ENCODE measurements at places on chromosomes 3 and 15.

GRCh38 chr15:75163150-75163564 is 38.5 kb upstream of the C15orf39 start:
- no peak overlapping the region for H3K27ac ChIP-seq
- H3K4me1 ChIP-seq, result no peaks in the 10 kb centered on the region
- H3K4me3 ChIP-seq, result no peak overlapping the region
- no peaks in the 10 kb centered on the region for H3K27me3 ChIP-seq

DNA sequence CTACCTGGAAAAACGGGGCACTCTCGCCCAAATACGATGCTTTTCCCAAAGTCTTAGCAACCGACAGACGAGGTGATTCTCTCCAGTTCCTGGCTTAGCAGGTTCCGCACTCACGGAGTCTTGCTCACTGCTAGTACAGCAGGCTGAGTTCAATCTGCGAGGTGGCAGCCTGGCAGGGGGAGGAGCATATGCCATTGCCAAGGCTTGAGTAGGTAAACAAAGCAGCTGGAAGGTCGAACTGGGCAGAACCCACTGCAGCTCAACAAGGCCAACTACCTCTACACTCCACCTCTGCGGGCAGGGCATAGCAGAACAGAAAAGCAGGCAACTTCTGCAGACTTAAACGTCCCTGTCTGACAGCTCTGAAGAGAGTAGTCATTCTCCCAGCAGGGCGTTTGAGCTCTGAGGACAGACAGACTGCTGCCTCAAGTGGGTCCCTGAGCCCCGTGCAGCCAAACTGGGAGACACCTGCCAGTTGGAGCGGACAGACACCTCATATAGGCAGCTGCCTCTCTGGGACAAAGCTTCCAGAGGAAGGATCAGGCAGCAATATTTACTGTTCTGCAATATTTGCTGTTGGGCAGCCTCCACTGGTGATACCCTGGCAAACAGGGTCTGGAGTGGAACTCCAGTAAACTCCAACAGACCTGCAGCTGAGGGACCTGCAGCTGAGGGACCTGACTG is 73.4 kb upstream of the CADM2 start:
- no peak overlapping the region for H3K27ac ChIP-seq
- H3K27me3 ChIP-seq, result no peaks in the 10 kb centered on the region
- H3K4me3 ChIP-seq, result no peak overlapping the region
- no peaks in the 10 kb centered on the region for H3K4me1 ChIP-seq

- H3K27ac ChIP-seq, result no peak overlapping the region
- no peaks in the 10 kb centered on the region for H3K36me3 ChIP-seq
- peak; percentile 52 for DNase-seq
- H3K27me3 ChIP-seq, result no peaks in the 10 kb centered on the region
- H3K4me1 ChIP-seq, result no peaks in the 10 kb centered on the region
Measured at GRCh38 chr15:51887887-51888592, 58.6 kb downstream of the TMOD3 start.

- H3K36me3 ChIP-seq, result no peaks in the 10 kb centered on the region
- no peaks in the 10 kb centered on the region for H3K4me1 ChIP-seq
Measured at GRCh38 chr15:61731099-61731498, 329.1 kb downstream of the VPS13C start.

- peaks cover 6% of the 10 kb centered on the region for H3K27me3 ChIP-seq
- peak; percentile 82 for DNase-seq
- peaks cover 10% of the 10 kb centered on the region for H3K4me1 ChIP-seq
- no peaks in the 10 kb centered on the region for H3K36me3 ChIP-seq
Measured at GRCh38 chr15:34799149-34800101, 4.1 kb upstream of the ACTC1 start.

- DNase-seq, result no peak
- no peak overlapping the region for H3K27ac ChIP-seq
- no peaks in the 10 kb centered on the region for H3K36me3 ChIP-seq
- H3K4me3 ChIP-seq, result no peak overlapping the region
- H3K4me1 ChIP-seq, result no peaks in the 10 kb centered on the region
Measured at GRCh38 chr3:74651292-74651691, 36.8 kb upstream of the CNTN3 start.

- no peak overlapping the region for H3K27ac ChIP-seq
- DNase-seq, result no peak
- no peak overlapping the region for H3K4me3 ChIP-seq
- H3K27me3 ChIP-seq, result no peaks in the 10 kb centered on the region
- H3K4me1 ChIP-seq, result no peaks in the 10 kb centered on the region
- H3K36me3 ChIP-seq, result peaks cover 22% of the 10 kb centered on the region
Measured at GRCh38 chr15:39598186-39598850, 17.4 kb downstream of the THBS1 start.

DNA sequence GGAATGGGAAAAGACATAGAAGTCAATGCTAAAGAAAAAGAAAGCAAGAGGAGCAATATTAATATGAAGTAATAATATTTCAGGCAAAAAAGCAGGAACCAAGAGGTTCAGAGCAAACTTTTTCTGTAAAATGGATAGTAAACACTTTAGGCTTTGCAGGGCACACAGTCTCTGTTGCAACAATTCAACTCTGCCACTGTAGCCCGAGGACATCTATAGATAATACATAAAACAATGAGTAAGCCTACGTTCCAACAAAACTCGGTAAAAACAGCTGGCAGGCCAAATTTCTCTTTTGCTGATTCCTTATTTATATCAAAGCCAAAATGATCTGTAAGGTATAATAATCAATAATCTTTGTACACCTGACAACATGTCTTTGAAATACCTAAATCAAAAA is 56.8 kb downstream of the SMAD6 start:
- no peak overlapping the region for H3K4me3 ChIP-seq
- no peak for DNase-seq
- H3K4me1 ChIP-seq, result peaks cover 14% of the 10 kb centered on the region
- H3K27ac ChIP-seq, result no peak overlapping the region
- H3K27me3 ChIP-seq, result no peaks in the 10 kb centered on the region
- no peaks in the 10 kb centered on the region for H3K36me3 ChIP-seq

DNA sequence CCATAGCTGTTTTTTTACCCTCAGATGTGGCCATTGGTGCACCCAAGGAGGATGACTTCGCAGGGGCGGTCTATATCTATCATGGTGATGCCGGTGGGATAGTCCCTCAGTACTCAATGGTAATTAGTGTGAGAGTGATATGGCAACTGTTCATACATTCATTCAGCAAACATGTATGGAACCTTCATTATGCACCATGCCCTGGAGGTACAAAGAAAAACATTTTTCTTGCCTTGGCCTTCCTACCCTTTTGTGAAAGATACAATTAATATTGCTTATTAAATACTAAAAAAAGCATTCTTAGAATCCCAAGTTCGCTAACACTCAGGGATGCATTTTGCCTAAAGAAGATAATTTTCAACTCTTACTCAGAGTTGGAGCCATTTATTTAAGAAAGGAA is 342.4 kb upstream of the CTDSPL start:
- H3K36me3 ChIP-seq, result peaks cover 64% of the 10 kb centered on the region
- peaks cover 18% of the 10 kb centered on the region for H3K4me1 ChIP-seq
- H3K27me3 ChIP-seq, result no peaks in the 10 kb centered on the region

GRCh38 chr3:5651351-5651750 is 463.8 kb downstream of the EDEM1 start:
- H3K4me3 ChIP-seq, result no peak overlapping the region
- H3K36me3 ChIP-seq, result no peaks in the 10 kb centered on the region
- H3K27ac ChIP-seq, result no peak overlapping the region
- no peaks in the 10 kb centered on the region for H3K4me1 ChIP-seq
- DNase-seq, result no peak
- no peaks in the 10 kb centered on the region for H3K27me3 ChIP-seq

GRCh38 chr15:69616558-69616957 is 163.9 kb downstream of the RPLP1 start:
- no peak overlapping the region for H3K4me3 ChIP-seq
- no peaks in the 10 kb centered on the region for H3K4me1 ChIP-seq
- H3K27me3 ChIP-seq, result peaks cover 4% of the 10 kb centered on the region
- no peak overlapping the region for H3K27ac ChIP-seq

- H3K36me3 ChIP-seq, result no peaks in the 10 kb centered on the region
- H3K27me3 ChIP-seq, result no peaks in the 10 kb centered on the region
- no peaks in the 10 kb centered on the region for H3K4me1 ChIP-seq
- no peak overlapping the region for H3K27ac ChIP-seq
Measured at GRCh38 chr15:51475736-51476135, 134.3 kb downstream of the GLDN start.

DNA sequence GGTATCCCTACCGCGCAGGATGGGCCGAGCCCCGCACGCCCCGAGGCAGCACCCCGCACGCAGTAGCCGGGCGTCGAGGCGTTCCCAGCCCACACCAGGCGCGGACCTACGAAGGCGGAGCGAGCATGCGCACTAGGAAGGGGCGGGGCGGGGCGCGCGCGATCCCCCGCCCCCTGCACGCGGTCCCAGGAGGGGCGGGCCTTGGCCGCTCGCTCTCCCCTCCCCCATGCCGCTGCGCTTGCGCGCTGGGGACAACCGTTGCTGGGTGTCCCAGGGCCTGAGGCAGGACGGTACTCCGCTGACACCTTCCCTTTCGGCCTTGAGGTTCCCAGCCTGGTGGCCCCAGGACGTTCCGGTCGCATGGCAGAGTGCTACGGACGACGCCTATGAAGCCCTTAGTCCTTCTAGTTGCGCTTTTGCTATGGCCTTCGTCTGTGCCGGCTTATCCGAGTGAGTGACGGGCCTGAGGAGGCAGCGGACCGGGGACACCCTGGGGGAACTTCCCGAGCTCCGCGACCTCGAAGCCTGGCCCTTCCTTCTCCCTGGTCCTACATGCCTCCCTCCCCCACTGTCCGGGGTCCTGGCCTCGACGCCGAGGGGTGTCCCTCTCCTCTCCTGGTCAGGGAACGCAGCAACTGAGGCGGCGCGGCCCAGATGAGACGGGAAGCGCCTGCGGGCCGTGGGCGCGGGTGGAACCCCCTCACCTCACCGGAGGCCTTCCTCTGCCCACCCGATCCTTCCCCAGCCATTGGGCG is at the start of gene SPESP1:
TSS of gene SPESP1 (plus strand) at position 258 of the 755 bp plus-strand sequence. CDS start at position 387, 129 bp downstream.
- H3K27ac ChIP-seq, result no peak within 1 kb of the TSS
- peak; percentile 76 for DNase-seq
- no peaks in the 10 kb centered on the region for H3K4me1 ChIP-seq
- peaks cover 6% of the 10 kb centered on the region for H3K27me3 ChIP-seq
- H3K36me3 ChIP-seq, result no peaks in the 10 kb centered on the region
- H3K4me3 ChIP-seq, result peak within 1 kb of the TSS; percentile 39

DNA sequence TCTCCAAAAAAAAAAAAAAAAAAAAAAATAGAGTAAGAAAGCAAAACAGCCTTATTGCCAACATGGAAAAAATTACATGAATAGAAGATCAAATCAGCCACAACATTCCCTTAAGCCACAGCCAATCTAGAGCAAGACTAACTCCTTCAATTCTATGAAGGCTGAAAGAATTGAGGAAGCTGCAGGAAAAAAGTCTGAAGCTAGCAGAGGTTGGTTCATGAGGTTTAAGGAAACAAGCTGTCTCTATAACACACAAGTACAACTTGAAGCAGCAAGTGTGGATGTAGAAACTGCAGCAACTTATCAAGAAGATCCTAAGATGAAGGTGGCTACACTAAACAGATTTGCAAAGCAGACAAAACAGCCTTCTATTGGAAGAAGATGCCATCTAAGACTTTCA is 9.3 kb downstream of the PARL start:
- no peak overlapping the region for H3K4me3 ChIP-seq
- no peaks in the 10 kb centered on the region for H3K36me3 ChIP-seq
- no peak for DNase-seq
- peaks cover 2% of the 10 kb centered on the region for H3K4me1 ChIP-seq
- H3K27ac ChIP-seq, result no peak overlapping the region

DNA sequence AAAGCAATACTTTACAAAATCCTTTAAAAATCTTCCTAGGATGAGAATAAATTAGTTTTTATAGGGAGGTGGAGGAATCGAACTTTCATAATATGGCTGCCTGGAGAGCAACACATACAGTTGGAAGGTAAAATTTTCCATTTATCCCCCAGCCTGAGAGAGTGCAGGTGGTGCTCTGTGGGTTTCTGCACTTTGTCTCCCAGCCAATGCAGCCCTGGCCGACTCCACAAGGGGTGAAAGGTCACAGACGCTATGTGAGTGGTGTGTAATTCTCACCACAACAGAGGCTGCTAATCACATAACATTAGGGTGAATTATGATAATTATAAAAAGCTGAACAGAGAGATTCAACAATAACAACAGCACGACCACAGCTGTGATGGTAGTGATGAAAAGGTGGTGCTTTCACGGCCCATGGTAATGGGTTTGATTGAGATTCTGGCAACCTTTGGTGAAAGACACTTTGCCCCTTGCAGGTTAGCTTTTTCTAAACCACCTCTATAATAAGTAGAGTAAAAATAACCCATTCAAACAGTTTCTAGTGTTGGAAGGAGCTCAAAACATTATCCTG is 30.1 kb upstream of the NANOGP8 start:
- peaks cover 4% of the 10 kb centered on the region for H3K4me1 ChIP-seq
- DNase-seq, result no peak
- H3K27me3 ChIP-seq, result no peaks in the 10 kb centered on the region
- H3K27ac ChIP-seq, result no peak overlapping the region

- no peak for DNase-seq
- H3K4me3 ChIP-seq, result no peak overlapping the region
- no peaks in the 10 kb centered on the region for H3K27me3 ChIP-seq
- H3K27ac ChIP-seq, result no peak overlapping the region
- no peaks in the 10 kb centered on the region for H3K4me1 ChIP-seq
- H3K36me3 ChIP-seq, result no peaks in the 10 kb centered on the region
Measured at GRCh38 chr3:127482216-127483004, 108.1 kb downstream of the TPRA1 start.

GRCh38 chr3:52910823-52911222 is 13.5 kb upstream of the STIMATE start:
- no peaks in the 10 kb centered on the region for H3K27me3 ChIP-seq
- no peak overlapping the region for H3K4me3 ChIP-seq
- DNase-seq, result no peak
- H3K4me1 ChIP-seq, result no peaks in the 10 kb centered on the region

DNA sequence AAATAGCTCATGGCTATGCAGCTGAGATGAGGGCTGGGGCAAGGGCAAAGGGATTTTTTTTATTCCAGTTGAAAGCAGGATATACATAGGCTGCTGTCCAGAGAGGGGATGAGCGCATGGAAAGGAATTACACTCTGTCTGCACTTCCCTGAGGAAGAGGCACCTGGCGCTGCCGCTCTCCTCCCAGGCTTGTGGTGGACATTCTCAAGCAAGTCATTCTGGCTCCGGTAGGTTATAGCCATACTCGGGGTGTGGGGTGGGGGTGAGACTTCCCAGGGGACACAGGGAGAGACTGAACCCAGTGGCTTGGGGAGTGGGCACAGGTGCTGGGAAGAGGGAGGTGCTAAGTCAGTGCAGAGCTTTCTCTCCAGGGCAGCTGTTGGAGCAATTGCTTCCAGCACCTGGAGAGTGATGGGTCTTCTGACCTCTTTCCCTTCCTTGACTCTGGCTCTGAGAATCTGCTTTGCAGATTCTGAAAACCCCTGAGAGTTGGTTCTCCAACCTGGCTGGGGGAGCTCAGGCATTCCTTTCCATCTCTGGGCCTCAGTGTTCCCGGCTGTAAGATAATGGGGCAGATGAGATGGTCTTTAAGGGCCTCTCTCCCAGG is 24.3 kb downstream of the CYP8B1 start:
- no peak overlapping the region for H3K27ac ChIP-seq
- no peaks in the 10 kb centered on the region for H3K27me3 ChIP-seq
- no peak for DNase-seq
- H3K36me3 ChIP-seq, result no peaks in the 10 kb centered on the region
- H3K4me3 ChIP-seq, result no peak overlapping the region
- H3K4me1 ChIP-seq, result peaks cover 34% of the 10 kb centered on the region

Data from adrenal gland (tissue), 19 donors.